ENCODE measurements at places on chromosomes 13 and 19.

- DNase-seq: peak; percentile 91
Observed at GRCh38 chr19:1173845-1174809, at the start of gene SBNO2. TSS of gene SBNO2 (minus strand) at chr19:1174268. CDS start at chr19:1154276, 19,992 bp downstream.

- DNase-seq: no peak
Observed at GRCh38 chr13:94758436-94758960, 46.2 kb upstream of the SOX21 start.

GRCh38 chr19:16834747-16835146, 5.5 kb downstream of the SIN3B start:
- no peak for DNase-seq

- DNase-seq: no peak
Observed at GRCh38 chr13:35392768-35393167, 83.7 kb downstream of the MAB21L1 start.

GRCh38 chr19:9342610-9343304, 18.8 kb downstream of the ZNF559 start:
- no peak for DNase-seq

DNA sequence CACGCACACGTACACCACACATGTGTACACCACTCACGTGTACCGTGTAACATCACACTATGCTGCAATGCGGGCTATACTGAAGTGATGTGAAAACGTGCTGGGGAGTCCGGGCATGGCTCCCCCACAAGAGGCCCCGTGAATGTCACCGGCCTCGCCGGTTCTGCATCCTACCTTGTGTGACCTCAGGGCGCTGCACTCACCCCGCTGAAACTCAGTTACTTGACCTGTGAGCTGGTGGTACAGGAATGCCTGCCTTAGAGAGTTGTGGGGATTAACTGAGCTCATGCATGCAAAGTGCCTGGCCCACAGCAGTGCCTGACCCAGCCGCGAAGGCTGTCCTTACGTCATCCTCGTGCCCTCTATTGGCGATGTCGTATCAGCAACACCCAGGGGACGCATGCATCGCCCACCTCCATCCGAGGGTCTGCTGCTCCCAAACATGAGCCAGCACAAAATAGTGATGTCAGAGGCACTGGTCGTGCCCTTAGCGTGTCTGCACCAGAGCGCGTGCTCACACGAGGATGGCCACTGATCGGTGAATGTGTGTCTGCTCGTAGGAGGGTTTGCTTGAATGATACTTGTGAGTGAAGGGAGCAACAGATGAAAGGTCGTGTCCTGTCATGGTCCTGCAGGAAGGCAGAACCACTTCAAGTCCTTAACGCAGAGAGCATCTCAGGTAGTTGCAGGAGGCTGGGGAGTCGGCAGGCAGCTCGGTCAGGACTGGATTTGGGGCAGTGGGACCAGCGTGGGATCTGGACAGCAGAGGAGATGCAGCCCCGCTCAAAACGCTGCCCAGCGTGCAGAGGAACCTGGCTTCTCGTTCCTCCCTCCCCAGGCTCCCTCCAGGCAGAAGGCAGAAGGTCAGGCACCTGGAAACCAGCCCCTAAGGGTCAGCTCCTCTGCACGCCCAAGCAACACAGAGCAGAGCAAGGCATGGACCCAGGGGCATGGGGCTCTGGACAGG, 126.2 kb upstream of the SPACA7 start:
- DNase-seq: no peak

GRCh38 chr19:9721861-9722260, 46.7 kb downstream of the ZNF846 start:
- DNase-seq: no peak

GRCh38 chr19:49818649-49819370, 721 bp downstream of the MED25 start:
- DNase-seq: no peak

GRCh38 chr19:31249217-31249616, 100.0 kb downstream of the TSHZ3 start:
- no peak for DNase-seq

- no peak for DNase-seq
Observed at GRCh38 chr13:110932588-110932987, 17.7 kb upstream of the ANKRD10 start.

DNA sequence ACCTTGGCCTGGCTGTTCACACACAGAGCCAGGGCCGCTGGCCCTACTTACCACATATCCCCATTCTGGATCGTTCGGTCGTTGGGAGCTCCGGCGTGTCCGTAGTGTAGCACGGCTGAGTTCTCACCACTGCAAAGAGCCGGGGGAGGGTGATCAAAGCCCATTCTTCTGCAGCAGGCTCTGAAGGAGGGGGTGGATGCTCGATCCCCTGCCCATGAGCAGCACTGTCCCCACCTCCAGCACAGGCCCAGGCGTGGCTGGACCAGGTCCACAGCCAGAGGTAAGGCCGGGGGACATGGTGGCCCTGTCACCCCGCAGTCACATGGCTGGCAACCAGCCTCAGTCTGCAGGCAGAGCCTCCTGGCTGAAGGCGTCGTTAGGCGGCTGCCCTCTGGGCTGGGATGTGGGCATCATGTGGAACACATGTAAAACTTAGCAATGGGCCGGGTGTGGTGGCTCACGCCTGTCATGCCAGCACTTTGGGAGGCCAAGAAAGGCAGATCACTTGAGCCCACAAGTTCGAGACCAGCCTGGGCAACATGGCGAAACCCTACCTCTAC, 38.2 kb downstream of the CEBPG start:
- DNase-seq: no peak

DNA sequence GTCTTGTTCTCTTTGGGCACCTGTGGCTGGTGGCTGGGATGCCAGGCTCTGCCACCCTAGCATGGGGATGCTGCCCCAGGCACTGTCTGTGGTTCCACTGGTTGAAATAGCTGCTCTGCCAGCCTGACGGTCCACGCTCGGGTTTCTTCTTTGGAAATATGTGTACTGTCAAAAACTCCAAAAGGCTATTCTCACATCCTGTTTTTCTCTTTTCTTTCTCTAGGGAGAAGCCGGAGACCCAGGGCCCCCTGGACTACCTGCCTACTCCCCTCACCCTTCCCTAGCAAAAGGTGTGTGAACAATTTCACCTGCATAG, 115.0 kb downstream of the RAB20 start:
- DNase-seq: no peak

- DNase-seq: no peak
Observed at GRCh38 chr19:763181-763580, 12.3 kb downstream of the MISP start.

Data from femur (tissue), 1 donor.